Astrocyte of the spinal cord (primary cell): ENCODE measurements at places on chromosomes 5 and 9.

DNA sequence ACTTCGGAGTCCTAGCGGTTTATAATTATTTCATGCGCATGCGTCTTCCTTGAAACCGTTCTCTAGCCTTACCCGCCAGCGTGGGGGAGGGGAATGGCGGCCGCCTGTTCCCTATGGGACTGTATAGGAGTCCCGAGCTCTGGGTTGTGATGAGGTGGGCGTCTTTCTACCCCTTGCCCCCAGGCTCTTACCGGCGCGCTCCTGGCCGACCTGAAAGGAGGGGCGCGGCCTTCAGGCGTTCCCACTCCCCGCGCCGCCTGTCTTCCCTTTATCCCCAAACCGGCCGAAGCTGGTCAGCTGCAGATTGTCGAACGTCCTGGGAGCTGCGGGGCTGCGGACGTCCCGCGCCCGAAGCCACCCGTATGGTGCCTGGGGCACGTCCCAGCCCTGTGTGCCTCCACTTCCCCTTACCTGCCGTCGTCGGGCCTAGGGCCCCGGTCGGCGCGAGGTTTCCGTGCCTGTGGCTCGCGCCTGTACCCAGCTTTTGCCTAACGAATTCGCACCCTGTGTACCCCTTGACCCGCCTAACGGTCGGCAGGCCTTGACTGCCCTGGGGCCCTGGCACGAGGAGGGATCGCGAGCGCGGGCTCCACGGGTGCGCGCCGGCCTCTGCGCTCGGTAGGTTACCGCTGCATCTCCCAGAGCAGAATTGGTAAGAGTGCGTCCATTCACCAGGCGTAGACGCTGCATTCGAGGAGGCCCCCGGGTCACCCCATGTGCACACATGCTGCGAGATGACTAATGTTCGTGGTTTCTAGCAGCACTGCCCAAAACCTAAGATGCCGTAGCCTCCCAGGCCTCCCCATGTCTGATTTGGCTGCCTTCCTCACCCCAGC is 653 bp upstream of the HNRNPH1 start:
- peak; percentile 90 for DNase-seq

DNA sequence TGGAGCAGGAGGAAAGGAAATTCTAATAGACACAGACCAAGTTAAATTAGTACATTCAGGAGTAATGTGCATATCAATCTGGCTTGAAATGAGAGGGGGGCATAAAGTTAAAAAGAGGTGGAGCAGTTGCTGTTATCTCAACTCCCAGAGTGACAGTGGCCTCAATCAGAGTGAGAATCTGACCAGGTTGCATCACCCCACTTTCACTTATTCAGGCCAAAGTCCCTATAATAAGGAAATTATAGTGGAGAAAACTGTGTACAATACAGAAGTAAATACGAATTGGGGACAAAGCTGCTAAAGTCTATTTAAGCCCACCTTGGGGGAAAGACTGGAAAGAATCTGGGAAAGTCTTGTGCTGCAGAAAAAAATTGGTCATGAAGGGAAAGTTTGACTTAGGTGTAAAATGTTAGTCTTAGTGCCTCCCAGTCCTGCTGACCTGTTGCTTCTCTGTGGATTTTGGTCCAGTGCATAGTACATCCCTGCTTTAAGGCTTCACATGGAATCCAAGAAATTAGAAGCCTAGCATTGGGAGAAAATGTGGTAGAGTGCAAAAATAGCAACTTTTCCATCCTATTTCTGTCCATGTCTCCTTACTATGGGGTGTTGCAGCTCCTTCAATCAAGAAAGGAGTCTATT is 27.9 kb downstream of the MROH2B start:
- DNase-seq = no peak

GRCh38 chr5:93076096-93076495 is 504.9 kb downstream of the NR2F1-AS1 start:
- peak; percentile 37 for DNase-seq

- DNase-seq = no peak
Measured at GRCh38 chr5:141919218-141920119, 4.2 kb upstream of the DELE1 start.

GRCh38 chr9:4530375-4530774 is 40.1 kb downstream of the SLC1A1 start:
- DNase-seq = peak; percentile 63

GRCh38 chr5:35016174-35017051 is 31.3 kb downstream of the AGXT2 start:
- DNase-seq = no peak

GRCh38 chr5:40754381-40755092 is 1.2 kb downstream of the TTC33 start:
- no peak for DNase-seq

DNA sequence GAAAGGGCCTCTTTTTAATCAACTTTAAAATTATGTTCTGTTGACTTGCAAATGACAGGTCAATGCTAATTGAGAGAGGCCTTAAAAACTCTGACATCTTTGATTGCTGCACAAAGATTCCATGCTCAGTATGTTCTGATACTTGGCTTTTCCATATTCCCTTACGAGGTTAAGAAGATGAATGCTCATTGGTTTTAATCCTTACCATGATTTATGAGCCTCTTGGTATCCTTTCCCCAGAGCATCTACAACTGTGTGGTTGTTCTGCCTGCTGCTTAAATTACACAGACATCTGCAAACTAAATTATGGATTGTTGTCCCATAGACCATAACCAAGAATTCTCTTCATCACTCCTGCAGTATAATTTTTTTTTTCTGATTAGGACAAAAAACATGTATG is 352.6 kb downstream of the CDH12 start:
- no peak for DNase-seq

GRCh38 chr5:153088538-153088937 is 401.9 kb upstream of the GRIA1 start:
- no peak for DNase-seq

DNA sequence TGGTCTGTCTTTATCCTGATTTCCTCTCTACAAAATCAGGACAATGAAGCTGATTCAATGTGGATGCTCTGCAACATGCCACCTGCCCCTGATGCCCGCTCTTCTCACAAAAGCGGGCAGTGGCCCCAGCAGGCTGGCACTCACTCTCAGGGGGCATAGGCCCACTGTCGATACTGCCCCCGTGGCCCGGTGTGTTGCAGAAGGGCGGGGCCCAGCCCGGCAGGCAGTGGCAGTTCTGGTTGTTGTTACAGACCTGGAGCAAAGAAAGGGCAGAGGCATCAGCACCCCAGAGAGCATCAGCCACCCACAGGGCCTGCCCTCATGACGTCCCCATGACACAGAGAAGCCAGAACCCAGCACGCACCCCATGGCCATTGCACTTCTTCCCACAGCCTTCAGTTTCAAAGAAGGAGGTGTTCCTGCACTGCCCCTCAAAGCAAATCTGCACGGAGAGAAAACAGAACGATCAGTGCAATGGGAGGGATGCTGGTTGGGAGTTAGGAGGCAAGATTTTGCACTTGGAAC is 31.5 kb downstream of the NIPAL4 start:
- no peak for DNase-seq

- no peak for DNase-seq
Measured at GRCh38 chr9:92188969-92189781, 74.0 kb upstream of the SPTLC1 start.

DNA sequence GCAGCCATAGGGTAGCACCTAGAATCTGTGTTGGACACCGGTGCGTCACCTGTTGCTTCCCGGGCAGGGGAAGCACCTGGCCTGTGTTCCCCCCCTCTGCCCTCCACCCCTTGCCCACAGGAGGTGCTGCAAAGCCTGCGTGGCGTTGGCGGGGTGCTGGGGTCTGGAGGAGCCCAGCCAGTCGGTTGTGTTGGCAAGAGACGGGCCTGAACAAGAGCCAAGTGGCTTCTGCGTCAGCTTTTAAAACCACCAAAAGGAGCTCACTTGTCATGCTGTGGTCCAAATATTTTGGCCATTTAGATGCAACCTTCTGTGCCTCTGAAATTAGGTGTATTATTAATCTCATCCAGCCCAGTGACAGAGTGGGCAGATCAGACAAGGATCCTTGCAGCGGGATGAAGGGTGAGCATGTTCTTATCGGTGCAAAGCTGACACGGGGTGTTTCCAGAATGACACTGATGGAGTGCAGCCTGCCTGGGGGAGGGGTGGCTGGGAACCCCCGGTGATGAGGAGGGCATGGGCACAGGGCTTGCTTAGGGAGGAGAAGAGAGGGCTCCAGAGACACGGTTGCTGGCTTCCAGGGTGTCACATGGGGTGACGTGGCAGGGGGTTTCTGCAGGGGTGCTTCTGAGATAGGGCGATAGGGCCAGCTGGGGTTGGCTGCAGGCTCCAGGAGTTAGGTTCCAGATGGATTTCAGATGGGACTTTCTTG is 9.7 kb upstream of the RXRA start:
- peak; percentile 48 for DNase-seq

GRCh38 chr9:136002881-136003280 is 41.7 kb upstream of the UBAC1 start:
- no peak for DNase-seq

DNA sequence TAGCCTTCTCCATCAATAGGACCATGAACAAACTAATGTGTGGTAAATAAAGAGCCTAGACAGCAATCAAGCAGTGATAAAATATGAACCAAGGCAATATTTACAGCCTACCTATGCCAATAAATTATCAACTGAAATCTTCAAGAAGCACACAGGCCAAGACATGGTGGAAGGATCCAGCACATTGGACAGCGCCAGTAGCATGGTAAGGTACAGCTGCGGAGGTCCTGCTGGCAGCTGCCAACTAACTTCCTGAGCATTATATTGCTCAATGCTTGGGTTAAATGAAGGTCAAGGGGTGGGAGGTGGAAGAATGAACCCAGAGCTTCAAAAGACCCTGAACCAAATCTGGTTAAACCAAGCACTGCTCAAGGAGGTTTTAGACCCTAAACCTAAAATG is 16.5 kb upstream of the SPDL1 start:
- peak; percentile 29 for DNase-seq

- DNase-seq = no peak
Measured at GRCh38 chr9:71147368-71147767, 25.9 kb upstream of the TRPM3 start.

DNA sequence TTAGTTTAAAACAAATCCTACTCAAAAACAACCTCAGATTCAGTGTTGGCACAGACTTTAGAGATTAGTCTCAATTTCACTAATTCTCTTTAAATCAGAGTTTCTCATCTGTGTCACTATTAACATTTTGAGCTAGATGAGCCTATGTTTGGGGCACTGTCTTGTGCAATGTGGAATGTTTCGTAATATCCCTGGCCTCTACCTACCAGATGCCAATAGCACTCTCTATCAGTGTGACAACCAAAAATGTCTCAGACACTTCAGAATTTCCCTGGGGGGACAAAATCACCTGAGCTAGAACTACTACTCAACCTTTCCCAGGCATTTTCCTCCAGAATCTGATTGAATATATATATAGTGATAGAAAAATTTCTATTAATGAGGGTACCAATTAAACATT is 465.2 kb upstream of the RGMB start:
- no peak for DNase-seq
